ENCODE measurements at places on chromosomes 3 and 15.

DNA sequence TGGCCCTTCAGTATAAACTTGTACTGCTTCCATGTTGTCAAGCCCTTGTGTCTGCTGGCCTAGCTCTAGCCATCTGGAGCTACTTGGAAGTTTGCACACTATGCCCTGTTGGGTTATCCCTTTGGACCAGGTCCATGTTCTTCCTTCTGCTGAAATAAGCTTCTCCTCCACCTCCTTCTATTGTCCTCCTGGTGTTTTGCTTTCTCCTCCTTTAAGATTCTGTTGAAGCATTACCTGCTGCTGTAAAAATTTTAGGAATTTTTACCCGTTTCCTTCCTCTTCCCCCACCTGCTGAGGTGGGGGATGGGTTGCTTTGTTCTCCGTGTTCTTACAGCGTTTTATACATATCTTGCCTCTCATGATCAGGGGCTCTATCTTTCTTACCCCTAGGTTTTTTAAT lies 51.7 kb downstream of the SH3GL3 start:
- no peak for DNase-seq

GRCh38 chr3:40308725-40309417 lies 636 bp upstream of the EIF1B start:
- DNase-seq = no peak

GRCh38 chr3:158381262-158381868 lies 189.6 kb upstream of the MLF1 start:
- no peak for DNase-seq

DNA sequence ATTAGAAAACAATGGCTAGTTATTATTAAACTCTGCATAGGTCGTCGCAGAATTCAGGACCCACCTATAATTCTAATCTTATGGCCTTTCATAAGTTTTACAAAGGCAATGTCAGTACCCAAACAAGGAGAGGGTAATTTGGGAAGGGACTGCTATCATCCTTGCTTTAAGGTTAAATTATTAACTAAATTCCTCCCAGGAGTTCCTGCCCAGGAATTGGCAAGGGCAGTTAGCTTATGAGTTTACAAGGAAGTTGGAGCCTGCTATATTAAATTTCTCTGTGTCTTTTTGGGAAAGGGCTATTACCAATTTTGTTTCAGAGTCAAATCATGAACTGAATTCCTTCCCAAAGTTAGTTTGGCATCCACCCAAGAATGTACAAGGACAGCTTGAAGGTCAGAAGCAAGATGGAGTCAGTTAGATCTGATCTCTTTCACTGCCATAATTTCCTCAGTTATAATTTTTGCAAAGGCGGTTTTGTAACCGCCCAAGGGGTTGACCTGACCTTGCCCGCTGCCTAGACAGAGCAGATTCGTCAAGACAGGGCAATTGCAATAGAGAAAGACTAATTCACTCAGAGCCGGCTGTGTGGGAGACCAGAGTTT lies 45.3 kb upstream of the LHFPL4 start:
- DNase-seq = no peak

GRCh38 chr3:155178810-155179436 lies 98.8 kb downstream of the MME start:
- no peak for DNase-seq

GRCh38 chr15:62472616-62473299 lies 307.7 kb upstream of the C2CD4B start:
- no peak for DNase-seq

- no peak for DNase-seq
Observed at GRCh38 chr15:65867244-65867643, 2.0 kb upstream of the RAB11A start.

DNA sequence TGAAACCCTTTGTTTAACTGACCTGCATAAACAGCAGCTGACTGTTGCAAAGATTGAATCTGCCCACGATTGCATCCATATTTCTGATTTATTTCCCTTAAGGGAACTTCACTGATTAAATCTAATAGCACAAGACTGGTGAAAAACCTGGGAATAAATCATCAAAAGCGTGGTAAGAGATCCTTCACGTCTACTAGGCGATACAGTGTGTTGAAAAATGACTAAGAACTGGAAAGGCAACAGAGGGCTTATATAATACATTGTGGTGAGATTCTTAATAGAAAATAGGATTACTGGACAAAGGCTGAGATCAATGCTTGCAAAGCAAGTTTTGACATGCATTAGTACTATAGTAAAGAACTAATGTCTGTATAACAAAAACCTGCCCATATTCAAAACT lies 49.0 kb downstream of the POLQ start:
- DNase-seq = no peak

DNA sequence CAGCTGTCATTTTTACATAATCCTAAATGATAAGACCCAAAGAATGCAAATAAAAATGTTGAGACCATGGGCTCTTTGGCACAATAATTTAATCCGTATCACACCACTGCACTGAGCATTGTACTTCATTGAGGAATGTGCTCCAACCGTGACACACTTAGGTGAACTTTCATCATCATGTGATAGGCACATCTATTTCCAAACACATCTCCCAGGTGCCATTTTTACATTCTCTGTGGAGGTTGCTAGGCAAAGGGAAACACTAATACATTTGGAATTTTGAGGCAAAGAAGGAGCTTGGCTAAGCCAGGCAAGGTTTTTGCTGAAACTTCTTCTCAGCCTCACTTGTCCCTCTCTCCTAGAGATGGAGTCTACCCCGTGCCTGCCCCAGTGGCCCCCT lies 68.7 kb downstream of the LRTM1 start:
- DNase-seq = no peak
